ENCODE measurements at places on chromosomes 1 and 21. TPM values are rescaled to one million over a fixed set of nuclear protein-coding genes. Genes with fewer than 3 reads are reported as not detected.

The LAPTM5 gene
- 42.1 TPM for polyA plus RNA-seq

The S100A13 gene
- 60.6 TPM for polyA plus RNA-seq

The NBPF26 gene
- polyA plus RNA-seq: 3.0 TPM

The NTNG1 gene
- polyA plus RNA-seq: 0.65 TPM

The PTBP2 gene
- polyA plus RNA-seq: 23.6 TPM

The TMEM200B gene
- 3.9 TPM for polyA plus RNA-seq

The PPIAL4G gene
- polyA plus RNA-seq: not detected

The MPZ gene
- 0.27 TPM for polyA plus RNA-seq

The KCNH1 gene
- polyA plus RNA-seq: 0.42 TPM

The FCAMR gene
- 1.2 TPM for polyA plus RNA-seq

The CELA3A gene
- 0.16 TPM for polyA plus RNA-seq

The NECTIN4 gene
- not detected for polyA plus RNA-seq

The HORMAD1 gene
- 0.07 TPM for polyA plus RNA-seq

The RNF2 gene
- polyA plus RNA-seq: 3.4 TPM

The MTARC2 gene
- polyA plus RNA-seq: 76.2 TPM

The PTGS2 gene
- polyA plus RNA-seq: 3.9 TPM

The ADAM30 gene
- not detected for polyA plus RNA-seq

The SLAMF1 gene
- polyA plus RNA-seq: 0.46 TPM

The NHLH1 gene
- 0.15 TPM for polyA plus RNA-seq

The SH3BP5L gene
- 27.3 TPM for polyA plus RNA-seq
